ENCODE measurements at places on chromosomes 1 and 21. TPM values are rescaled to one million over a fixed set of nuclear protein-coding genes. Genes with fewer than 3 reads are reported as not detected.
A peak's percentile ranks its signal among the peaks of the same experiment; 100 is the strongest.

Gene LCE2B
- total RNA-seq = not detected

GRCh38 chr1:46822248-46822826 is 23.5 kb downstream of the CYP4B1 start:
- no peak overlapping the region for H3K4me3 ChIP-seq
- no peaks in the 10 kb centered on the region for H3K4me1 ChIP-seq
- no peaks in the 10 kb centered on the region for H3K36me3 ChIP-seq
- DNase-seq = no peak
- no peak overlapping the region for H3K27ac ChIP-seq

GRCh38 chr1:246213502-246213901 is 293.6 kb downstream of the SMYD3 start:
- no peak overlapping the region for H3K4me3 ChIP-seq
- H3K27me3 ChIP-seq = no peaks in the 10 kb centered on the region
- DNase-seq = no peak
- H3K27ac ChIP-seq = peak overlapping the region; percentile 88
- H3K4me1 ChIP-seq = peaks cover 39% of the 10 kb centered on the region

- no peak overlapping the region for H3K27ac ChIP-seq
- DNase-seq = no peak
- peaks cover 16% of the 10 kb centered on the region for H3K27me3 ChIP-seq
- no peak overlapping the region for H3K4me3 ChIP-seq
Measured at GRCh38 chr1:110298991-110299390, 40.2 kb upstream of the RBM15 start.

Gene FGR
- 0.38 TPM for total RNA-seq

Gene TNFRSF18
- 0.27 TPM for total RNA-seq

DNA sequence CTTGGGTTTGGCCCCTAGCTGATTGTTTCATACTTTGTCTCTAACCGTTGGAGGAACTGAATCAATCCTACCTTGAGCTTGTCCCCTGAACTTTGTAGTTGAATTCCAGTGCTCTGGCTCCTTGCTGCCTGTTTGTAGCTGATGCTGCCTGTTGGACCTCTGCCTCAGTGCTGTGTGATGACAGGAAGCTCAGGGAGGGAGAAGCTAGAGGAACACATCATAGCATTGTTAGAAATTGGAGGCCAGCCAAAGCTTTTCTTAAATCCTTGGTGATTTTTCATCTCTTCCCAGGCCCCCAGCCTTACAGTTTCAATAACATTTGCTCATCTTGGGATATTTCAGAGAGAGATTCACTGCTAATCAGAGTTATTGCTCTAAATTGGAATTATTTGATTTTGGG is 34.0 kb downstream of the MACF1 start:
- no peak for DNase-seq
- H3K4me1 ChIP-seq = peaks cover under 1% of the 10 kb centered on the region
- no peak overlapping the region for H3K4me3 ChIP-seq
- no peaks in the 10 kb centered on the region for H3K27me3 ChIP-seq

DNA sequence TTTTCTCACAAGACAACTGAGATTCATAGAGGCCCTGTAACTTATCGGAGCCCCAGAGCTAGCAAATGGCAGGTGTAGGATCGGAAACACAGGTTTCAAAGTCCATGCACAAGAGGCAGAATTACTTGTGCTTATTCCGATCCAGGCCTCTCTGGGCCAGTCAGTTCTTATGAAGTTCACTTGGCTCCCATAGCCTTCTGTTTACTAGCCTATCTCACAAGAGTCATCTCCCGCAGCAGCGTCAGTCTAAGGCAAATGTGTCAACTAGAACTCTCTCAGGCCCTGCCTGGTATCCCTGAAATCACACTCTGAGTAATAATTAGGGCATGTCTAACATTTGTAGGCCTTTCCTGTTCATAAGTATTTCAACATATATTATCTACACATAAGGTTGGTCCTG is 43.3 kb downstream of the PHC2 start:
- no peaks in the 10 kb centered on the region for H3K4me1 ChIP-seq
- H3K27ac ChIP-seq = no peak overlapping the region
- no peak for DNase-seq
- no peak overlapping the region for H3K4me3 ChIP-seq

Gene S100A11
- total RNA-seq = 182 TPM

Gene INSRR
- total RNA-seq = 0.18 TPM

GRCh38 chr1:202291001-202291400 is 50.7 kb downstream of the UBE2T start:
- no peak overlapping the region for H3K27ac ChIP-seq
- no peaks in the 10 kb centered on the region for H3K36me3 ChIP-seq
- no peak for DNase-seq

Gene IL10
- not detected for total RNA-seq

Gene NUCKS1
- 216 TPM for total RNA-seq

Gene ADGRL2
- total RNA-seq = 0.13 TPM

Gene TXNDC12
- 60.8 TPM for total RNA-seq

GRCh38 chr1:54027848-54028247 is 9.9 kb upstream of the LDLRAD1 start:
- no peaks in the 10 kb centered on the region for H3K4me1 ChIP-seq
- no peak for DNase-seq
- no peaks in the 10 kb centered on the region for H3K27me3 ChIP-seq
- no peak overlapping the region for H3K4me3 ChIP-seq

Gene CD34
- total RNA-seq = not detected

DNA sequence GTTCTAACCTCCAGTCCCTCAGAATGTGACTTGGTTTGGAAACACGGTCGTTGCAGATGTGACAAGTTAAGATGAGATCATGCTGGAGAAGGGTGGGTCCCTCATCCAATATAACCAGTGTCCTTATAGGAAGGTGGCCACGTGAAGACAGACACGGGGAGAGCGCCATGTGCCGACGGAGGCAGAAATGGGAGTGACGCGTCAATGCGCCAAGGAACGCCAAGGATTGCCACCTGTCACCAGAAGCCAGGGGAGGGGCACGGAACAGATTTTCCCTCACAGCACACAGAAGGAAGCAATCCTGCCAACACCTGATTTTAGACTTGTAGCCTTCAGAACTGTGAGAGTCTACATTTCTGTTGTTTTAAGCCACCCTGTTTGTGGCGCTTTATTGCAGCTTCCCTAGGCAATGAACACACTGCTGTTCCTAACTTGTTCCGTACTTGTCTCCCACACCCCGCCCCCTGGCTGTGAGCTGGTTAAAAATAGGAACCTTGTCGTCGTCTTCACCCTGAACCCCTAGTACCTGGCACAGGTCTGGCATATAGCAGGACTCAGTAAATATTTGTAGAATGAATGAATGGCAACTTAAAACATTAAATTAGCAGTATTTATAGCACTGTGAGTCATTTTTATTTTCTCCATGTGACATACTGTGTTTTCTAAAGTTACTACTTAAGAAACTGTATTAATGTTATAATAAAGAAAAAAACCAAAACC is 14.2 kb downstream of the RIMS3 start:
- H3K36me3 ChIP-seq = no peaks in the 10 kb centered on the region
- no peak for DNase-seq
- peaks cover 61% of the 10 kb centered on the region for H3K27me3 ChIP-seq
- H3K4me3 ChIP-seq = no peak overlapping the region

GRCh38 chr1:1167398-1167821 is 6.3 kb upstream of the TTLL10 start:
- no peak overlapping the region for H3K27ac ChIP-seq
- H3K36me3 ChIP-seq = no peaks in the 10 kb centered on the region
- H3K4me1 ChIP-seq = no peaks in the 10 kb centered on the region

Gene TRIM67
- 0.60 TPM for total RNA-seq

Gene PRDM16
- total RNA-seq = 0.27 TPM

- no peaks in the 10 kb centered on the region for H3K36me3 ChIP-seq
- no peak overlapping the region for H3K27ac ChIP-seq
- no peak for DNase-seq
- H3K4me3 ChIP-seq = no peak overlapping the region
- H3K27me3 ChIP-seq = no peaks in the 10 kb centered on the region
Measured at GRCh38 chr1:64171797-64172281, 31.6 kb upstream of the UBE2U start.

DNA sequence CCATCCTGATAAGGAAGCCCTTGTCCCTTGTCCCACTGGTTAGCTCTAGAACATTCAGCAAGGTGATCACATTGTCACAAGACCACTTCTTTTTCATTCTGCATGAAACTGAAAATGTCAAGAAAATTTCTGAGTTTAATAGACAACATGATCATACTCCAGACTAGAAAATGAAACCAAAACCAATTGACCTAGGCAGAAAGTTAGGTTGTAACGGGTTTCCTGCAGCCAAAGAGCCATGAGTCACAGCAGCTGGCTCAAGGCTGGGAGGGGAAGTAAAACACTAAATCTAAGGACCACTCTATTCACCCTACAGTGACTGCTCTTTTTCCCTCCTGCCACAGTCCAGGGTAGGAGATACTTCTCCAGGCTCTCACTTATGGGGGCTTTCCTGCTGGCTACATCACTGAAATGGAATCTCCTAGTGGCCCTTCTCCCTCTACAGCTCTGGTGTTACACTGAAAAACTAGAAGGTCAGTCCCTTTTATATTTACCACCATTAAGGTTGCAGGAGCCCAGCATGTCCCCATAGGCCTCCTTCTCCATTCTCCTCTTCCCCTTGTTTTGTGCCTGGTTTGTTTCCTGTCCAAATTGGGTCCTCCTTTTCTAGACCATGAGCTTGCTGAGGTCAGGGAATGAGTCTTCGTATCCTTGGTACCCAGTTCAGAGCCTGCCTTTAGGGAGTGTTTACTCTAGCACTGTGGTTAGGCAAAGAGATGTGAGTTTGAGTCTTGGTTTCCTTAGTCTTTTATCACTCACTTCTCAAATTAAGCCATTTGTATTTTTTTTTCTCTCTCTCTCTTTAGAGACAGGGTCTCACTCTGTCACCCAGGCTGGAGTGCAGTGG is 236.5 kb upstream of the JUN start:
- H3K27ac ChIP-seq = 0 out of 3 replicates have a peak overlapping the region, but pooled peaks have one; percentile 23
- H3K4me3 ChIP-seq = no peak overlapping the region
- peaks cover 15% of the 10 kb centered on the region for H3K4me1 ChIP-seq
- no peaks in the 10 kb centered on the region for H3K27me3 ChIP-seq

Gene KRTAP21-2
- not detected for total RNA-seq

Gene FCRLA
- 0.40 TPM for total RNA-seq

Measured in K562 (cell line).